ENCODE measurements at places on chromosomes 6 and 20.

- DNase-seq, result no peak
These were observed 37.3 kb downstream of the PSMG4 start for GRCh38 chr6:3296078-3296477.

DNA sequence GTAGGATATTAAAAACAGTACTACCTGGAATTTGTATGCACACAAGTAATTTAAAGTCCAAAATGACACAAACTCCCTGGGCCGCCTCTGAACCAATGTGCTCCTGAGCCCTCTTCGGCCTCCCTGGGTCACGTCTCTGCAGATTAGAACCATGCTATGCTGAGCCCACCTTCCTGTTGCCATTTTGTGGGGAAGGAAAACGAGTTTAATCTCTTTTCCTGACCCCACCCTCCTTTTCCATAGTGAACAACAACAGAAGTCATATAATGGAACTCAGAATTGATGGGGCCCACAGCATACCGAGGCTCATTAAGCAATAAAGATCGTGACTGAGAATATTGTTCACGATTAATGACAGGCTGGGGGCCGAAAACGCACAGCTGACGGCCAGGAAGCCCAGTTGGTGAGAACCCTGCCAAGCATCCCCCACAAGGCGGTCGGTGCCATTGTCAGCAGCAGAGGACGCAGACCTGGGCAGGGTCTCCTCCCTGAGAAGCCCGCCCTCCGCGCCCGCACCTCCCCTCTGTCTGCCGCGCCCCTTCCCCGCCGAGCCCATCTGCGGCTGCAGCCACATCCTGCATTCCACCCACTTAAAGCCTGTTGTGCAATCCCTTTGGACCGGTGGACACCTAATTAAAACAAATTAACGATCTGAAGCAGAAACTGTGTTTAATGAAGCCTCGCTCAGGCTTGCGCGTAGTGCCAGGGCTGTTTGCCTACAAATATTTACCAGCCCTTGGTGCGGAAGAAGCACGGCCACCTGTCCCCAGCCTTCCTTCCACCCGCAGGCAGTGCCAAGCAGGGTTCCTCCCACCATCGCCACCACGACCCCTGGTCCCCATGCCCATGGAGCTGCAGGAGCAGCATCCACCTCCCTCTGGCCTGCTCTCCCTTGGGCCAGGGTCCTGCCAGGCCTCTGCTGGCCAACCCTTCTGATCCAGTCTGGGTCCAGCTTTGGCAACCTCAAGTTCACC is 68.1 kb downstream of the DLL1 start:
- no peak for DNase-seq

DNA sequence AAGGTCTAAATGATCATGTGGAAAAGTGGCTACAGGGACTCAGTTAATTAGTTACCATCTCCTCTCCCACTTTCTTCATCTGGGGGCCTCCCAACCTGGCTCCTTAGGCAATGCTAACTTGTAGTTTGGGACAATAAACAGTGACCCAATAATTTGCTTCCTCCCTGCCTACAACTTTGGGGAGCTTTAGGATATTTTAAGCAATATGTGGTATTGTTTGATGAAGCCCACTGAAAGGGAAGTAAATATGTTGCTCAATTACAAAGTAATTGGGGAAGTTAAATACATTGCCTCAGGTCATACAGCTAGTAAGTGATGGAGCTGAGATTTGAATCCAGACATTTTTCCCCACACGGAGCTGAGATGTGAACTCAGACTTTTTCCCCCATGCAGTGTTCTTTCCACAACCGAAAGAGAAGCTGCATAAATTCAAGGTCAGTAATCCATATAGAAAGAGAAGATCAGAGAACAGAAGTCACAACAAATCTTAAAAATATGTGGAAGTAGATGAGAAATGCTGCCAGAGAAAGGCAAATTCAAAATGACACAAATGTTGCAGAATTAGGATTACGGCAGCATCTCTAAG is 26.6 kb downstream of the ZHX3 start:
- no peak for DNase-seq

DNA sequence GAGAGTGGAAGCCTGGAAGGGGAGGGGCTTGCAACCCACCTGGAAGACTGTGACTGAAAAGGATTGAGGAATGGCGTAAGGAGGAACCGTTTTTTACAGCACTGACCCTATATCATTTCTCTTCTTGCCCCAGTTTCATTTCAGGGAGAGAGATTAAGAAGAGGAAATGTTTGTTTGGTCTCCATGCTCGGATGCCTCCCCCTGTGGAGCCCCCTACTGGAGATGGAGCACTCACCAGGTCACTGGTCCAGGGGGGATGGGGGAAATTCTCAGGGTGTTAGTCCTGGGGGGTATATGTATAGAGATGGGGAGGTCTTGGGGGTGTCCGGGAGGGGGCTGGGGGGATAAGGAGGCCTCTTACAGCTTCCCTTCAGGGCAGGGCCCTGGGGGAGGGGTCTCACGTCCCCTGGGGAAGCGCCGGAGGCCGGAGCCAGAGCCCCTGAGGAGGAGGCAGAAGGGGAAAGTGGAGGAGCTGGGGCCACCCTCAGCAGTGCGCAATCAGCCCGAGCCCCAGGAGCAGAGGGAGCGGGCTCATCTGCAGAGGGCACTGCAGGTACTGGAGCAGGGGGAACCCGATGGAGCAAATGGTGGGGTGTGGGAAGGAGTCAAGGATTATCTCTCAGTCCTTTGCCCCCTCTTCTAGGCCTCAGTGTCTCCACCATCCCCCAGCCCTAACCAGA is 3.2 kb downstream of the CUTA start:
- DNase-seq, result no peak

All from activated CD4-positive, alpha-beta T cell treated with anti-CD3 and anti-CD28 coated beads, Interleukin-2, amount 10 ng/mL, durations not matched to agents 24 days and 14 days (primary cell).